ENCODE measurements at places on chromosomes 11 and 22. TPM values are rescaled to one million over a fixed set of nuclear protein-coding genes. Genes with fewer than 3 reads are reported as not detected.

DNA sequence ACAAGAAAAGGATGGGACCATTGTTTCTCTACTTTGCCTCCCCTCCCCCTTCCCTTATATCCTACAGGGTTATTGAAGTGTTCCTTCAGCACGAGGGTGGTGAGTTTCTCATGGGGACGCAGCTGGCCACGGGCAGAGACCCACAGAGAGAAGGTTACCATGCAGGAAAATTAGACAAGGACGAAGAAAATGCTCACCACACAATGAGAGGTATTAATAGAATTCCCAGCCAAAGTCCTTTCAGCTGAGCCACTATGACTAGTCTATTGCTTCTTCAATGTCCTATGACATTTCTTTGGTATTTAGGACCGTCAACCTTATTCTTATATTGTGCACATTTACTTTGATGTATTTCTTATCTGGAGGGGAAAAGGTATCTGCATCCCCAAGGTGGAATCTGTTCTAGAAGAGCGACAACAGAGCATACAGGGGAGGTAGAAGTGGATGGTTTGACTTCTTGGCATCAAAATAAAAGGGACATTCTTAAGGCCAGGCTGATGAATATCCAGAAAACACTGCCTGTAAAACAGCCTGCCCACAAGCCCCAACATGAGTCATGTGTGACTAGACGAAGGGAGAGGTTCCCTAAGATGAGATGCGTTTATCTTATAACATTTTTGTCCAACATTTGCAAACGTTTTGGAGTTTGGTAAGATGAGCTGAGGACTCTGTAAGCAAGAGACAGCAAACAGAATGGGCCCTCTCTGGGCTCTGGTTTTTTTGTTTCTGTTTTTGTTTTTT lies 209.8 kb upstream of the NARS2 start:
- peak; percentile 63 for DNase-seq

- no peak for DNase-seq
Measured at GRCh38 chr11:134359646-134360045, 27.9 kb downstream of the GLB1L2 start.

- no peak for DNase-seq
Measured at GRCh38 chr11:128563942-128564641, 23.3 kb downstream of the ETS1 start.

DNA sequence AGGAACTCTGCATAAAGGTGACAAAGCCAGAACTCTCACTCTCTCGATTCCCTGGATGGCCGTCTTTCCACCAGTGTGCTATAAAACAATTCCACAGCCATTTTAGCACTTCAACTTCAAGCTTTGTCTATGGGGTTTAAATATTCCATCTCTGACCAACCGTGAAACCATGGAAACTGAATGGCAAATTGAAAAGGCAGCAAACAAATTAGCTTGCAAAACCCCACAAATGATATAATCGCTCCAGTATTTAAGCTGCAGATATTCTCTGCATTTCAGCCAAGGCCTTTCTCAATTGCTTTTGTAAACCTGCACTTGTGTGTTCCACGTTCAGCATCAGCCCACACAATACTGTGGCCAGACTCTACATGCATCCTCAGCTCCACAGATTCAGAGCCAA lies 131.7 kb upstream of the ISX start:
- DNase-seq: no peak

GRCh38 chr11:113110046-113110445 lies 148.8 kb downstream of the NCAM1 start:
- DNase-seq: no peak

DNA sequence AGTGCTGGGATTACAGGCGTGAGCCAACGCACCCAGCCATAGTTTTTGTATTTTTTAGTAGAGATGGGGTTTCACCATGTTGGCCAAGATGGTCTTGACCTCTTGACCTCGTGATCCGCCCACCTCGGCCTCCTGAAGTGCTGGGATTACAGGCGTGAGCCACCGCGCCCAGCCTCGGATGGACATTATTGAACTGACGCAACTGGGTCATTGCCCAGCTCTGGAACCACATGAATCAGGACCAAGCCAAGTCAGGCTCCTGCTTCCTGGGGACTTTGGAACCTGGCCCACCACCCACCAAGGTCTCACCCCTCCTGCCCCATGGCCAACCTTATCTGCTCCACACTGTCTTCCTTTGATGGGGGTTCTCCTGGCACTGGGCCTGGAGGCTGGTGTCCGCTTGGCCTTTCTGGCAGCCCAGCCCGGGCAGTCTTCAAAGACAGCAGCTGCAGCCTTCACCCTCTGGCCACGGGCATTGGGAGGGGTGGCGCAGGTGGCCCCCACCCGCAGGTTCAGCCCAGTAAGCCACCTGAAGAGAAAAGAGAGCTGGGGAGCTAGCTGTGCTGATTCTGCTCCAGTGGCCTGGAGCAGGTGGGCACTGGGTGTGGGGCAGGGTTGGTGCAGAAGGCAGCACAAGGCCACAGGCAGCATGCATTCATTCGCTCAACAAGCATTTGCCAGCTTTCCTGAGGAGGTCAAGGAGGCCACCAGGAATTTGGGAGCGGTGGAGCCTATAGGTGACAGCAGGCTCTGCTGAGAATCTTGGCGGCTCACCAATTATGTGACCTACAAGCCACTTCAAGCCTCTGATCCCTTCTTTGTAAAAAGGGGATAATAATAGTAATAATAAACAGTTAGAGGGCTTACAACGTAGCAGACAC lies 5.7 kb downstream of the CHADL start:
- no peak for DNase-seq

GRCh38 chr11:13962562-13963168 lies at the start of gene SPON1:
Gene SPON1, plus strand, starts transcription at chr11:13962723. Its CDS starts 182 bp downstream, at chr11:13962905.
- DNase-seq: peak; percentile 53

DNA sequence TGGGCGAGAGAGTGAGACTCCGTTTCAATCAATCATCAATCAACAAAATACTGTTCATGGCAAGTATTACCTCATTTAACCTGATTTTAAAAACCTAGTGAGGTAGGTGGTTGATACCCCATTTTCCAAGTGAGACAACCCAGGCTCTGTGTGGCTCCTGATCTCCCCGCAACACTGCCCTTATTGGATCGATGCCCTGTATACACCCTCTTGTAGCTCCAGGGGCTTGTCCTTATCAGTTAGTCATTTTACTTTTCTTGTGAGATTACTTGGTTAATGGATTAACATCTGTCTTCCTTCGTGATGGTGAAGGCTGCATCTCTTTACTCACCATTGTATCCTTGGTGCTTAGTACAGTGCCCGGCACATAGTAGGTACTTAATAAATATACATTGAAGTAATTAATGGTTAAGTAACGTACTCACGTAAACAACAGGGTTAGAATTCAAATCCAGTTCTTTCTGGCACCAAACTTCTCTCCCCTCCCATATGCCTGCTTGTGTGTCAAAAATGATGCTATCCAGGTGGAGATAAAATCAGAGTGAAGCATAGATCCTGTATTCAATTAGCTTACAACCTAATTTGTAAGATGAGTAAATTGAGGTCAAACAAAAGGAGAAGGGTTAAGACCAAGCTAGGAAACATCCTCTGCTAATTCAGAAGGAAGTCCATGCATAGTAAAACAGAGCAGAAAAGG lies 1.8 kb upstream of the PRG2 start:
- no peak for DNase-seq

The TENM4 gene
- 0.48 TPM for polyA plus RNA-seq

The RBMXL2 gene
- not detected for polyA plus RNA-seq

The NAALADL1 gene
- 27.9 TPM for polyA plus RNA-seq

The HPS5 gene
- 20.2 TPM for polyA plus RNA-seq

The OR51S1 gene
- not detected for polyA plus RNA-seq

The PRG2 gene
- 2.6 TPM for polyA plus RNA-seq

Measured in GM23248 (cell line).